ENCODE measurements at places on chromosomes 3 and 15. TPM values are rescaled to one million over a fixed set of nuclear protein-coding genes. Genes with fewer than 3 reads are reported as not detected.

The TNNC1 gene
- not detected for total RNA-seq

The KNL1 gene
- total RNA-seq, result 30.9 TPM

The NBEAL2 gene
- 34.7 TPM for total RNA-seq

The SPATA12 gene
- 0.13 TPM for total RNA-seq

The CHRFAM7A gene
- total RNA-seq, result not detected

The DISP2 gene
- total RNA-seq, result 0.13 TPM

The ZPLD1 gene
- total RNA-seq, result not detected

The TMPRSS7 gene
- not detected for total RNA-seq

The OXSR1 gene
- total RNA-seq, result 20.6 TPM

The GUCA1C gene
- total RNA-seq, result not detected

The BFSP2 gene
- total RNA-seq, result not detected

The CAV3 gene
- total RNA-seq, result not detected

The TTLL13 gene
- total RNA-seq, result 0.20 TPM

The WDR93 gene
- not detected for total RNA-seq

The GHSR gene
- total RNA-seq, result not detected

The KIF23 gene
- 49.0 TPM for total RNA-seq

The ATP13A4 gene
- 0.07 TPM for total RNA-seq

Measured in mammary microvascular endothelial cell (primary cell).